ENCODE measurements at places on chromosomes 4 and X. TPM values are rescaled to one million over a fixed set of nuclear protein-coding genes. Genes with fewer than 3 reads are reported as not detected.

- H3K4me1 ChIP-seq = no peaks in the 10 kb centered on the region
- no peak overlapping the region for H3K4me3 ChIP-seq
- no peak overlapping the region for H3K27ac ChIP-seq
- DNase-seq = no peak
- H3K27me3 ChIP-seq = no peaks in the 10 kb centered on the region
Measured at GRCh38 chr4:107710493-107711459, 9.3 kb downstream of the PAPSS1 start.

GRCh38 chrX:44183329-44183728, 160.1 kb downstream of the EFHC2 start:
- no peaks in the 10 kb centered on the region for H3K27me3 ChIP-seq
- H3K4me3 ChIP-seq = no peak overlapping the region
- no peak overlapping the region for H3K27ac ChIP-seq
- DNase-seq = no peak
- no peaks in the 10 kb centered on the region for H3K4me1 ChIP-seq
- H3K36me3 ChIP-seq = no peaks in the 10 kb centered on the region

DNA sequence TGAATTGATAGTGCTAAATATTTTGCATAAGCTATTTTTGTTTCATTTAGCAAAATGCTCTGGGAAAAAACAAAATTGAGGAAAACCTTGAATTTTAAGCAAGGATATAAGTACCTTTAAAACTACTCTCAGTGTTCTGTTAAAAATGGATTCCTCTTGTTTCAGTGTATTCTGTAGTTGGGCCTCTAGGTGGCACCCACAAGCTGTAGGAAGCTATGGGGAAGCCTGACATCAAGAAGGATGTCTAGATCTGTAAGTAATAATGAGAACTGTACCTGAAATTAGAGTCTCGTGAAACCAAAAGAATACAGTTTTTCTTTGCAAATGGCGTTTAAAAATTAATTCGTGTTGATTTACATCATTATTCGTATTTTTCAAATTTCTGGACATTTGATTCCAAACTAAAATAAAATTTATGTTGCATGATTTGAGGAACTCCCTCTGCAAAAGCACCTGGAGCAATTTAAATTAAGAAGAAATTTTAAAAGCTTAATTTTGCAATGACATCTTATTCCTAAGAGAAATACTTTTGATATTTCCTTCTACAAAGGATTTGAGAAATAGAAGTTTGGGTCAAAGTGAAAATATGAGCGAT, 51.2 kb downstream of the TMPRSS11E start:
- peak; percentile 30 for DNase-seq
- no peaks in the 10 kb centered on the region for H3K4me1 ChIP-seq
- no peaks in the 10 kb centered on the region for H3K27me3 ChIP-seq
- no peak overlapping the region for H3K4me3 ChIP-seq

DNA sequence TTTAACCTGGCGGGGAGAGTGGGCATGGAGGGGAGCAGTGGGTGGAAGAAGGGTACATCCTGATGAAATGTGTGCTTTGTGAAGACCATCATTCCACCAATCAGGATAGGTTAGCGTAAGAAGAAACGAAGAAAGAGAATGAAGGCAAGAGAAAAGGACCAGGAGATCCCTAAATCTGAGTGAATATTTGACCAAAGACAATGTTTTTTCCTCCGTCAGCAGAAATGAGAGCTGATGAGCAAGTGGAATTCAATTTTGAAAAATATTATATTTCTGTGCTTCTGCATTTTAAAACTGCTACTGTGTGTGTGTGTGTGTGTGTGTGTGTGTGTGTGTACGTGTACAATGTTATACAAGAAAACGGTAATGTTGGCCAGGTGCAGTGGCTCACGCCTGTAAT, 58.3 kb upstream of the NOCT start:
- no peak overlapping the region for H3K4me3 ChIP-seq
- no peak overlapping the region for H3K27ac ChIP-seq
- H3K4me1 ChIP-seq = no peaks in the 10 kb centered on the region
- H3K27me3 ChIP-seq = no peaks in the 10 kb centered on the region

DNA sequence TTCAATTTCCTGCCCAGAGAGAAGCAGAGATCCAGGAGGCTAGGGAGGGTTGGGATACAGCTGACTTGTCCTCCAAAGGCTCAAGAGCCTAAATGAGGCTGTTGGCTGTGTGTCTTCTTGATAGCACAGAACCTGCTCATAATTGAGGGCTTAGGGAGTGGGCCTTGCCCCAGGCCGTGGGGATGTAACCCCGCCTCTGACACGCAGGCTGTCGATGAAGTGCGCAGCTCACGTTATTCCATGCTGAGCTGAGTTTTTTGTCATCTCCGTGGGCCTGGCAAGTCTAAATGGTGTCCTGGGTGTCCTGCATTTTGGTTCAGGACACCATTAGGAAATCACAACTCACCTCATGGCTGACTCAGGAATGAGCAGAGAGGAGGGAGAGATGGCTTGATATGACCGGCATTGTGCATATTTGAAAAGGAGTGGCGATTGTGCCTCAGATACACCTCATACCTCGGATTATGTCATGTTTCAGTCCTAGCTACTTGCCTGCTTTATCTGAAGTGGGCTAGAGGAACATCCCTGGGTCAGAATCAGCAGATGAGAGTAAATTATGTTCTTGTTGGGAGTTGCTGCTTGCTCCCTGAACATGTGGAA, 43.7 kb downstream of the FHDC1 start:
- peaks cover 6% of the 10 kb centered on the region for H3K27me3 ChIP-seq
- H3K4me3 ChIP-seq = no peak overlapping the region
- H3K4me1 ChIP-seq = no peaks in the 10 kb centered on the region
- no peak for DNase-seq
- H3K36me3 ChIP-seq = no peaks in the 10 kb centered on the region

- H3K4me1 ChIP-seq = no peaks in the 10 kb centered on the region
- H3K36me3 ChIP-seq = no peaks in the 10 kb centered on the region
- no peak overlapping the region for H3K4me3 ChIP-seq
- no peak overlapping the region for H3K27ac ChIP-seq
- H3K27me3 ChIP-seq = no peaks in the 10 kb centered on the region
- no peak for DNase-seq
Measured at GRCh38 chr4:36414248-36414647, 132.8 kb downstream of the DTHD1 start.

- H3K4me3 ChIP-seq = peak overlapping the region; percentile 53
- H3K27me3 ChIP-seq = no peaks in the 10 kb centered on the region
- no peak overlapping the region for H3K27ac ChIP-seq
- no peaks in the 10 kb centered on the region for H3K36me3 ChIP-seq
- no peaks in the 10 kb centered on the region for H3K4me1 ChIP-seq
- DNase-seq = peak; percentile 75
Measured at GRCh38 chrX:130120746-130121504, 10.6 kb upstream of the ELF4 start.

- H3K27ac ChIP-seq = no peak overlapping the region
- no peaks in the 10 kb centered on the region for H3K27me3 ChIP-seq
- no peaks in the 10 kb centered on the region for H3K36me3 ChIP-seq
Measured at GRCh38 chrX:88903989-88904718, 157.1 kb downstream of the CPXCR1 start.

GRCh38 chr4:100876546-100876945, 358.7 kb upstream of the EMCN start:
- no peaks in the 10 kb centered on the region for H3K27me3 ChIP-seq
- H3K27ac ChIP-seq = no peak overlapping the region
- no peak for DNase-seq
- H3K4me3 ChIP-seq = no peak overlapping the region
- H3K4me1 ChIP-seq = no peaks in the 10 kb centered on the region
- H3K36me3 ChIP-seq = no peaks in the 10 kb centered on the region

DNA sequence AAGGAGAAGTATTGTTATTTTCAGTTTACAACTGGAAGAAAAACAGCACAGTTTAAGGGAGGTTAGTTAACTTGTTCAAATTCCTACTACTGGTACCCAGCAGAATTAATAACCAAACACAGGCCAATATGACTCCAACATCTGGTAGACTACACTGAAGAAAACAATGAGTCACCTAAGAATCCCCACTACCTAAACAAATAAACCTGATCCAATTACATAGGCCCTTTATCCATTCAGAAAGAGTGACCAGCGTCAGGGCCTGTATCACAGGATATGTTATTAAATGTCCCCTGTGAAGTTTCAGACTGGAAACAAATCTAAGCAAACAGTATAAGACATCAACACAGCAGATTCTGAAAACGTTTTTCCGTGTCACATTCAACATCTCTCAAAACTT, 492.5 kb upstream of the INTU start:
- no peaks in the 10 kb centered on the region for H3K36me3 ChIP-seq
- no peak overlapping the region for H3K27ac ChIP-seq
- no peaks in the 10 kb centered on the region for H3K4me1 ChIP-seq
- H3K27me3 ChIP-seq = no peaks in the 10 kb centered on the region

DNA sequence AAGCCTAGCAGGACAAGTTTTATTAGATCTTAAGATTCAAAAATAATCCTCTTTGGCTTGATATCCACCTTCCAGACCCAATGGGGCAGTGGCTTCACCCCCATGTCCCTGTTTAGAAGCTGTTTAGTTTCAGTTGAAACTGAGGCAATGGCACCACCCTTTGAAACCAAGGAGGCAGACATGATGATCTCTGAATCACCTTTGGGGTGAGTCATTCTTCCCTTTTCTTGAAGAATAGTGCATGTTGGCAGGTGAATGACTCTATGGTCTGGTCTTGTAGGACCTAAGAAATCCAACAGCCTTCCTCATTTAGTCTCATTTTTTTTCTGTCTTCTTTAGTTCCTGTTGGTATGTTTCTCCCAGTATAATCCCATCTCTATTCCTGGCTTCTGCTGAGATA, 29.5 kb upstream of the BMP15 start:
- no peaks in the 10 kb centered on the region for H3K27me3 ChIP-seq
- no peak overlapping the region for H3K4me3 ChIP-seq
- no peak for DNase-seq
- no peak overlapping the region for H3K27ac ChIP-seq

- H3K4me1 ChIP-seq = peaks cover 19% of the 10 kb centered on the region
- peaks cover 12% of the 10 kb centered on the region for H3K36me3 ChIP-seq
- H3K4me3 ChIP-seq = peak within 1 kb of the TSS; percentile 91
- peak within 1 kb of the TSS; percentile 95 for H3K27ac ChIP-seq
- DNase-seq = peak; percentile 92
- H3K27me3 ChIP-seq = no peaks in the 10 kb centered on the region
Measured at GRCh38 chr4:186191200-186192065, at the start of gene CYP4V2. Gene CYP4V2, plus strand, starts transcription at chr4:186191567. Its CDS starts 257 bp downstream, at chr4:186191824.

GRCh38 chr4:123649645-123650391, 253.2 kb downstream of the SPRY1 start:
- no peak overlapping the region for H3K4me3 ChIP-seq
- H3K27me3 ChIP-seq = no peaks in the 10 kb centered on the region
- H3K36me3 ChIP-seq = no peaks in the 10 kb centered on the region
- no peaks in the 10 kb centered on the region for H3K4me1 ChIP-seq
- no peak overlapping the region for H3K27ac ChIP-seq

- peaks cover 6% of the 10 kb centered on the region for H3K36me3 ChIP-seq
- no peak for DNase-seq
- peaks cover 13% of the 10 kb centered on the region for H3K4me1 ChIP-seq
Measured at GRCh38 chr4:108165586-108165985, 3.1 kb downstream of the LEF1 start.

DNA sequence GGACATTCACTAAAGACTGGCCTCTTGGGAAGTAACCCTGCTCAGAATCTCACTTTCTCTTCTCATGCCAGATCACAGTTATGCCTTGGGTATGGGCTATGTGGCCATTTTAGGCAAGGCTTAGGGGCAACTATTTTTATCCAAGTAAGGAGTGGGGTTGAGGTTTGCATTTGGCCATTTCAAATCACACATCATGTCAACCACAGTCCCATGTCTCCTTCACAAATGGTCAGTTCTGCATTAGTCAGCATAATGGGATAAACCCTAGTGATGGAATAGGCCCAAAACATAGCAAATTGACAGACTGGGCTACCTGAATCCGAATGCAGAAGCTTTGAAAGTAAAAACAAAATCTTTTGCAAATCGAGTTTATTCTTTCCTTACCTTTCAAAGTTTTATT, 827 bp upstream of the RTL3 start:
- H3K4me3 ChIP-seq = no peak overlapping the region
- DNase-seq = no peak
- H3K27ac ChIP-seq = no peak overlapping the region
- H3K27me3 ChIP-seq = no peaks in the 10 kb centered on the region

DNA sequence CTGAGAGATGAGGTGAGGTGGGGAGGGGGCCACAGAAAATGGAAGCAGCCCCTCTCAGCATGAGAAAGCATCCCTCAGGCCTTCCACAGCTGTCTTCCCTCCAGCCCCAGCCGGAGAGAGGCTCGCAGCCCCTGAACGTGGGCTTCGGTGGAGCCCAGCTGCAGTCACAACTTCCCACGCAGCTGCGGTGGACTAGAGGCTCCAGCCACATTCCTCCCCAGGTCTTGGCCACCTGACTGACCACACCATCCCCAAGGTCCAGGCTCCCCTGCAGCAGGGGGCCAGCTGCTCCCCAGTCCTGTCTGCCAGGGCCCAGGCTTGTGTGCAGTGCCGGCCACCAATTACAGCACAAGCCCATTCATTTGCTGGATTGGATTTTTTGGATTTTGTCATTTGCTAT, 212.3 kb upstream of the BCOR start:
- H3K27me3 ChIP-seq = no peaks in the 10 kb centered on the region
- no peak overlapping the region for H3K4me3 ChIP-seq
- H3K36me3 ChIP-seq = no peaks in the 10 kb centered on the region
- DNase-seq = no peak
- H3K4me1 ChIP-seq = no peaks in the 10 kb centered on the region

- no peaks in the 10 kb centered on the region for H3K36me3 ChIP-seq
- no peak overlapping the region for H3K4me3 ChIP-seq
- H3K27ac ChIP-seq = no peak overlapping the region
- no peak for DNase-seq
- H3K4me1 ChIP-seq = no peaks in the 10 kb centered on the region
- no peaks in the 10 kb centered on the region for H3K27me3 ChIP-seq
Measured at GRCh38 chr4:77471821-77472495, 133.7 kb upstream of the CXCL13 start.

- no peak overlapping the region for H3K27ac ChIP-seq
- H3K4me1 ChIP-seq = no peaks in the 10 kb centered on the region
- peaks cover 61% of the 10 kb centered on the region for H3K36me3 ChIP-seq
- no peak for DNase-seq
- no peaks in the 10 kb centered on the region for H3K27me3 ChIP-seq
- H3K4me3 ChIP-seq = no peak overlapping the region
Measured at GRCh38 chrX:118615141-118615540, 112.3 kb upstream of the IL13RA1 start.

GRCh38 chrX:133444196-133444595, 28.9 kb upstream of the GPC4 start:
- H3K27ac ChIP-seq = no peak overlapping the region
- H3K36me3 ChIP-seq = no peaks in the 10 kb centered on the region
- no peaks in the 10 kb centered on the region for H3K4me1 ChIP-seq
- H3K27me3 ChIP-seq = no peaks in the 10 kb centered on the region
- no peak for DNase-seq

GRCh38 chr4:54231768-54232688, 2.9 kb downstream of the PDGFRA start:
- H3K4me3 ChIP-seq = no peak overlapping the region
- no peak overlapping the region for H3K27ac ChIP-seq
- DNase-seq = no peak
- peaks cover 18% of the 10 kb centered on the region for H3K4me1 ChIP-seq
- peaks cover 8% of the 10 kb centered on the region for H3K27me3 ChIP-seq

- no peaks in the 10 kb centered on the region for H3K27me3 ChIP-seq
- no peaks in the 10 kb centered on the region for H3K4me1 ChIP-seq
- no peak for DNase-seq
- no peaks in the 10 kb centered on the region for H3K36me3 ChIP-seq
Measured at GRCh38 chr4:81199831-81200230, 15.2 kb downstream of the PRKG2 start.

CT45A1 gene
- not detected for total RNA-seq

GRIA3 gene
- not detected for total RNA-seq

CYBB gene
- total RNA-seq = not detected

CTAG1A gene
- not detected for total RNA-seq

RENBP gene
- total RNA-seq = 27.7 TPM

DLG3 gene
- total RNA-seq = 4.1 TPM
